ENCODE measurements at places on chromosomes 5 and 9. TPM values are rescaled to one million over a fixed set of nuclear protein-coding genes. Genes with fewer than 3 reads are reported as not detected.

DNA sequence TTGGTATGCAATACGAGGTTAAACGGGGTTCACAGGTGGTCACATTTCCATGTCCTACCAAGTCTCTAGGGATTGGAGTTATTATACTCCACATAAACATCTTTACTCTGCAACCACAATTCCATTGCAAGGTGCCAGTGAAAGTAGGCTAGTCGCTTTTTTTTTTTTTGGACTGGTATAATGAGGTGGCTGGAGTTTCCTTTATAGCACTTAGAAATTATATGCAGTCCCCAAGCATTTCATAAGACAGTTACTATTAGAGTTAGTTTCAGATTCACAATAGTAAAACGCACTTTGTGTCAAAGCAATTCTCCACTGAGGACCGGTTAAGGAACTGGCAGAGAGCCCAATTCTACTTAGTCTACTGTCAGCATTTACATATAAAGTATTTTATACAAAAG lies 1.4 kb downstream of the MEF2C start:
- H3K27ac ChIP-seq: no peak overlapping the region
- H3K36me3 ChIP-seq: no peaks in the 10 kb centered on the region
- H3K4me3 ChIP-seq: peak overlapping the region; percentile 56
- H3K27me3 ChIP-seq: no peaks in the 10 kb centered on the region
- peaks cover 5% of the 10 kb centered on the region for H3K4me1 ChIP-seq

DNA sequence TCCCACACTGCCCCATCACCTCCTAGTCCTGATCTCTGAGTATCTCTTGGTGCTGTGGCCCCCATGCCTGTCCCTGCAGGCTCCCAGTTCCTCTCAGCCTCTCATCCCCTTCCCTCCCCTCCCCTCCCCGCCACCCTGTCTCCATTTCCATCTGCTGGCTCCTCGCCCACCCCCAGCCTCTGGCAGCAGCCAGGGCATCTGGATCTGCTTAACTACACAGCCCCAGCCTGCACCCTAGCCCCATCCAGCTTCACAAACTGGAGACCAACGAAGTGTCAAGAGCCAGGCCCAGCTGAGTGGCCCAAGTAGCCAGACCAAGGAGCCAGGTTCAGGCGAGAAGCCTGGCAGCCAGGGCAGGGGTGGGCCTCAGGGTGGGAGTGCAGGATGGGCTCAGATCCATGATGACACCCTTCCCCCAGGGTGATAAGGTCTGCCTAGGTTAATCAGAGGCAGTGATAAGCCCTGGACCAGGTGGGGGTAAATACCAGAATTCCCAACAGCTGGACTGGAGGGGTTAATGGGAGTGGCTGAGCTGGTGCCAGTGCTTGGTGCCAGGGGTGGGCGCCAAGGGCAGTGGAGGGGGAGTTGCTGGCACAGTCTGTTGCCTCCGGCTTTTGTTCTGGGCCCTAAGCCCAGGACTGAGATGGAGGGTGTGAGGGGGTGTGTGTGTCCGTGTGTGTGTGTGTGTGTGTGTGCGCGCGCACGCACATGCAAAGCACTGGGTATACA lies 2.5 kb downstream of the IL11RA start:
- peaks cover 11% of the 10 kb centered on the region for H3K36me3 ChIP-seq
- H3K4me1 ChIP-seq: peaks cover 12% of the 10 kb centered on the region
- no peaks in the 10 kb centered on the region for H3K27me3 ChIP-seq

DNA sequence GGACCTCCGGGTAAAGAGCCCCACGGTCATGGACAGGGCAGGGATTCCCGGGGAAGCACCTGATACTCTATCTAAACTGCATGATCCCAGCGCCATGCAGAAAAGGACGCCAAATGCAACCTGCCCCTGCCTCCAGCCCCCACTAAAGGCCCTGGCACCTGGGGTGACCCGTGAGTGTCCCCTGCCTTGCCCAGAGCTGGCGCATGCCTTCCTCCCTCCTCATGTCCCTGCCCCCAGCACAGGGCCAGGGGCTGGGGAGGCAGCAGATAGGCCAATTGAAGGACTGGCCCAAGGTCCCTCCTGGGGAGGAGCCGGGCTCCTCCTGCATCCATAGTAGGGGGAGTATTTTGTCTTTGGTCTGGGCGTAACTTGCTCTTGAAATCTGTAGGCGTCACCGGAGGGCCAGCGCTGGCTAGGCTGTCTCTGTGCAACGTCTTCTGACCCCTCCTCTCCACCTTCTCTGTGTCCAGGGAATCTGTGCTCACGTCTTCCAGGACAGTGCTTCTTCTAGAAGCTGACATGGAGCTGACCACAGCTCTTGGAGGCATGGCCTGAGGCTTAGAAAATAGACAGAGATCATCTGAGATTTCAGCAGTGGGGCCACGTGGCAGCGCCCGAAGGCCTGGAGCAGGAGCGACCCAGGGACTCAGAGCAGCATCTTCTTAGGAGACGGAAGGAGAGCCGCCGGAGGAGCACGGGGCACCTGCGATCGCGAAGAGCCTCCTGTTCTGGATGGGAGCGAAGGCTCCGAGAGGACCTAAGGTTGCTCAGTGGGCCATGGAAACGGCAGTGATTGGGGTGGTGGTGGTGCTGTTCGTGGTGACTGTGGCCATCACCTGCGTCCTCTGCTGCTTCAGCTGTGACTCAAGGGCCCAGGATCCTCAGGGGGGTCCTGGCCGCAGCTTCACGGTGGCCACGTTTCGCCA lies 660 bp downstream of the SPAAR start:
- H3K36me3 ChIP-seq: no peaks in the 10 kb centered on the region
- DNase-seq: no peak
- no peak overlapping the region for H3K27ac ChIP-seq
- peaks cover 30% of the 10 kb centered on the region for H3K4me1 ChIP-seq
- H3K27me3 ChIP-seq: no peaks in the 10 kb centered on the region
- no peak overlapping the region for H3K4me3 ChIP-seq

DNA sequence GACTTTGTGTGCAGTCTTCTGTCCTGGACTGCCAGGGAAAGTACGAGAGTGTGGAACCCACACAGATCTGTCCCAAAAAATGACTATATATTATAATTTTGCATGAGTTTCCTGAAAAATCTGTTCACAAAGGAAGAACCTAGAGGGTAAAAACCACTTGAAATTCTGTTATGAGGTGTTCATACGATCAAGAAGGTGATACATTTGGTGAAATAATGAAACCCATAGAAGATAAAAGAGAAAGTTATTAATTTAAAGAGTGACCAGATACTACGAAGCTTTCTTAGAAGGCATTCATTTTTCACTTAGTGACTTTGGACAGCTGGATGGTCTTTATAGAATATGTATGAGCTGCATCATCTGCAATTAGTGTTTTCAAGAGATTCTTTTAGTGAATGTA lies 32.9 kb downstream of the SLC12A2 start:
- H3K4me3 ChIP-seq: no peak overlapping the region
- H3K36me3 ChIP-seq: peaks cover 38% of the 10 kb centered on the region
- H3K27ac ChIP-seq: no peak overlapping the region
- no peaks in the 10 kb centered on the region for H3K4me1 ChIP-seq
- no peak for DNase-seq

DNA sequence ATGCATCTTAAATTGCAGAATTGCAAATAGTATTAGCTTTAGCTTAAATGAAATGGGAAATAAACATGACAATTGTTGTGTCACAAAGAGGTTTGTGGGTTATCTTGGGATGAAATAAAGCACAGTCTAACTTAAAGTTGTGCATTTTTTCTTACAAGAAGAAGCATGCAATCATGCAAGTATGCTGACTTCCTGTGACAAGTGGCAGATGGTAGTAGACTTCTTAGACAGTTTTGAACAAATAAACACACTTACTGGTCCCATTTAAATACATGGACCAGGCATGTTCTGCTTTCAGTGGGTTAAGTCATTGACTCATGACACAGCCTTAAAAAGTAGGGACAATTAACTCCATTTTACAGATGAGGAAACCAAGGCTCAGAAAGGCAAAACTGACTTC lies 15.9 kb upstream of the C5orf63 start:
- H3K36me3 ChIP-seq: no peaks in the 10 kb centered on the region
- H3K4me3 ChIP-seq: no peak overlapping the region
- no peak overlapping the region for H3K27ac ChIP-seq
- H3K4me1 ChIP-seq: no peaks in the 10 kb centered on the region
- H3K27me3 ChIP-seq: no peaks in the 10 kb centered on the region
- DNase-seq: no peak

Gene CATSPER3
- 0.55 TPM for total RNA-seq

GRCh38 chr5:55988979-55989638 lies 5.7 kb downstream of the IL6ST start:
- H3K36me3 ChIP-seq: no peaks in the 10 kb centered on the region
- no peak overlapping the region for H3K27ac ChIP-seq
- no peak overlapping the region for H3K4me3 ChIP-seq
- no peaks in the 10 kb centered on the region for H3K27me3 ChIP-seq
- H3K4me1 ChIP-seq: no peaks in the 10 kb centered on the region
- DNase-seq: no peak

- no peak overlapping the region for H3K27ac ChIP-seq
- H3K4me3 ChIP-seq: no peak overlapping the region
Measured at GRCh38 chr5:128196080-128196479, 112.5 kb downstream of the SLC12A2 start.

Gene ZFP37
- total RNA-seq: 1.7 TPM

DNA sequence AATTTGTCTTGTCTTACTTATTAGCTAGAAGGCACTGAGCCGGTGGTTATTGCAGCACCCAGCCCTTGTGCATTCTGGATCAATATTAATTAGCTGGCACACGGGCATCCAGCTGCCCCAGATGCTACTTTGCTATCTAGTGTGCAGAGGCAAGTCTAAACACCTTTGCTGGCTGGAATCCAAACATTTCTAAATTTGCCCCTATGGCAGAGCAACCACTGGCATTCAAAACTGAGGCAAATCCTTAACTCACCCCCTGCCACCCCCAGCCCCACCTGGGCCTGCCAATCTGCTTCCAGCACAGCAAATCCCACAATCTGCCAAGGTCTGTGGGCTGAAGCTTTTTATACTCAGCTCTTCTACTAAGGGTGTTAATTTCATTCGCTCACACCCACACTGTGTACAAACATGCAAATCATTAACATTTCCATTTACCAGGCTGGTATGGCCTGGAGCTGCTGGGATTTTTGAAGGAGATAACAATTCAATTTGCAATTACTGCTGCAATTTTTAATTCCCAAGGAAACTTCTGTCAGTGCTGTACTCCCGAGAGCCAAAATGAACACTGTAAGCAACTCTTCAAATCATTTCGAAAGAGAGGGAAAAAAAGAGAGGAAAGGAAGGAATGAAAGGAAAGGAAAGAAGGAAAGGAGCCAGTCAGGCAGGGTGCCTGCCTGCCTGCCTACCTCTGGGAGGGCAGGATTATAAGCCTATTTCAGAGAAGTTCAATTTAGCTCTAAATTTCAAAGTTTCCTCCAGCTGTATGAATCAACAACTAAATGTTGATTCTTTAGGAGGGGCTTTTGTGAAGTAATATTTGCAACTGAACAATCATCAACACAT lies 35.5 kb downstream of the RAPGEF1 start:
- H3K27me3 ChIP-seq: no peaks in the 10 kb centered on the region
- no peak overlapping the region for H3K4me3 ChIP-seq
- peaks cover 65% of the 10 kb centered on the region for H3K4me1 ChIP-seq

DNA sequence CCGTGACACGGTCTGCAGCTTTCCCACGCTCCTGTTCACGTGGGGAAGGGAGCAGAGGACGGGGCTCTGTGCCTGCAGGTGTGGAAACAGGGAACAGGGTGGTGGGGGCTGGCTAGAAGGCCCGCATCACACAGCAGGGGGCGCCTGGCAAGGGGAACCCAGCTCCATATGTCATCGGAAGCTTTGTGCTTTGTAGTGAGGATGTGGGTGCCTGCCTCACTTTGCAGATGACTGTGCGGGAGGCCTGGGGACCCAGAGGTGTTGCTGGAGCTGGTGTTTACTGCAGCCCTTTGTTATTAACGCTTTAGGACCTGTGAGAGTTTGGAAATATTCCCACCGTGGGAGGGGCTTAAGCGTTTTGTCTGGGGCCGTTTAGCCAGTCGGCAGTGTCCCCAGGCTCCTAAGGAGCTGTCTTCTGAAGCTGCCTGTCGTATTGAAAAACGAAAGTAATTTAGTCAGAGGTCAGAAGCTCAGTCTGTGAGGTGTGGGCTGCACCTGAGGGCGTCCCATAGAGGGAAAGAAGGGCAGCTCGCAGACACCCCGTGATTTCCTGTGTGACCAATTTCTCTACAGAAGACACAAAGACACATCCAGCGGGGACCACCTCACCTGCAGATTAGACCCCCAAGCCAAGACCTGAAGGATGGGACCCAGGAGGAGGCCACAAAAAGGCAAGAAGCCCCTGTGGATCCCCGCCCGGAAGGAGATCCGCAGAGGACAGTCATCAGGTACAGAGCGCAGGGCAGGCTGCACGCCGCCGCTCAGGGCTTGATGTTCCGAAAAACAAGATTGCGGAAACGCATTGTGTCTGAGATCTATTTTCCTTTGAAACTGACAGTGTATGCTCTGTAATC lies 9.1 kb downstream of the MAN1B1 start:
- peaks cover 24% of the 10 kb centered on the region for H3K4me1 ChIP-seq

GRCh38 chr5:169300468-169301385 lies at the start of gene SLIT3:
Gene SLIT3, minus strand, starts transcription at chr5:169301139. Its CDS starts 430 bp downstream, at chr5:169300709.
- no peaks in the 10 kb centered on the region for H3K4me1 ChIP-seq
- no peak for DNase-seq

Gene TMEM215
- not detected for total RNA-seq

DNA sequence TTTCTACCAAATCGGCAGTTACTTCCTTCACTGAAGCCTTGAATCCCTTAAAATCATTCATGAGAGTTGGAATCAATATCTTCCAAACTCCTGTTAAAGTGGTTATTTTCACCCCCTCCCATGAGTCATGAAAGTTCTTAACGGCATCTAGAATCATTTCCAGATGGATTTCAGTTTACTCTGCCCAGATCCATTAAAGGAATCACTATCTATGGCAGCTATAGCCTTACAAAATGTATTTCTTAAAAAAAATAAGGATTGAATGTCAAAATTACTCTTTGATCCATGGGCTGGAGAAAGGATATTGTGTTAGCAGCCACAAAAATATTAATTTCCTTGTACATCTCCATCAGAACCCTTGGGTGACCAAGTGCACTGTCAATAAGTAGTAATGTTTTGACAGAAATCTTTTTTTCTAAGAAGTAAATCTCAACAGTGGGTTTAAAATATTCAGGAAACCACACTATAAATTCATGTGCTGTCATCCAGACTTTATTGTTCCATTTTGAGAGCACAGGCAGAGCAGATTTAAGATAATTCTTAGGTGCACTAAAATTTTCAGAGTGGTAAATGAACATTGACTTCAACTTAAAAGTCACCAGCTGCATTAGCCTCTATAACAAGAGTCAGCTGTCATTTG lies 767.7 kb downstream of the DTWD2 start:
- no peak overlapping the region for H3K4me3 ChIP-seq
- H3K36me3 ChIP-seq: no peaks in the 10 kb centered on the region
- no peak for DNase-seq
- H3K4me1 ChIP-seq: no peaks in the 10 kb centered on the region

Gene TXNDC8
- not detected for total RNA-seq

- no peaks in the 10 kb centered on the region for H3K27me3 ChIP-seq
- H3K4me1 ChIP-seq: peaks cover 55% of the 10 kb centered on the region
- H3K4me3 ChIP-seq: no peak overlapping the region
- peak overlapping the region; percentile 88 for H3K27ac ChIP-seq
- no peak for DNase-seq
Measured at GRCh38 chr5:157253547-157253946, 12.4 kb upstream of the CYFIP2 start.

Measured in natural killer cell (primary cell).